Activated naive CD4-positive, alpha-beta T cell treated with anti-CD3 and anti-CD28 coated beads for 36 hours (primary cell): ENCODE measurements at places on chromosomes 2 and 18. TPM values are rescaled to one million over a fixed set of nuclear protein-coding genes. Genes with fewer than 3 reads are reported as not detected.
A peak's percentile ranks its signal among the peaks of the same experiment; 100 is the strongest.

The ATP6V1B1 gene
- total RNA-seq = not detected

The KLHL14 gene
- total RNA-seq = not detected

- DNase-seq = peak; percentile 63
Measured at GRCh38 chr2:204691911-204692510, 146.7 kb downstream of the PARD3B start.

DNA sequence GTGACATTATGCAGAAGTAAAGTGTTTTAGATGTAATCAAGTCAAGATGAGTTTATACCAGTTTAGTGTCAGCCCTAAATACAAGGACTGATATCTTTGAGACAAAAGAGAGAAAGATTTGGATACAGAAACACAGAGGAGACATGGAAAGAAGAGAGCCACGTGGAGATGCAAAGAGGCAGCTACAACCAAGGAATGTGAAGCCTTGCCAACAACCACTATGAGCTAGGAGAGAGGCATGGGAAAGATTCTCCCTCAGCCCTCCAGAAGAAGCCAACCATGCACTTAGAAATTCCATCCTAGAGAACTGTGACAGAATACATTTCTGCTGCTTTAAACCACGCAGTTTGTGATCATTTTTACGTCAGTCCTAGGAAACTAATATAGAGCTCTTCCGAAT lies 217.2 kb downstream of the DOK6 start:
- DNase-seq = no peak

DNA sequence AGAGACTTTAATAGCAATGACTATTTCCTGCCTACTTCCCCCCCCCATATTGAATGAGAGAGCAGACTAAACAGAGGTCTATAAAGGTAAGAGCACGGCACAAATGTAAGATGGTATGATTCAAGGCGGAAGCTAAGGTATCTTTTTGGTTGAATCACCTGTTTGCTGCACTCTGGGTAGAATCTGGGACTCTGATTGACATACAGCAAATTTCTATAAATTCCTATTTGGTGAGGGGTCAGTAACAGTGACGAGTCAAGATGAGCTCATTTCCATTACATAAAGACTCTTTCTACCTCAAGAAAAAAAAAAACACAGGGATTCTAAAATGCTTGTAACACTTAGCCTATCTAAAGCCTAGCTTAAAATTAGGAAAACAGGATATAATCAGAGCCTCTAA lies 297.3 kb downstream of the TNS1 start:
- no peak for DNase-seq

DNA sequence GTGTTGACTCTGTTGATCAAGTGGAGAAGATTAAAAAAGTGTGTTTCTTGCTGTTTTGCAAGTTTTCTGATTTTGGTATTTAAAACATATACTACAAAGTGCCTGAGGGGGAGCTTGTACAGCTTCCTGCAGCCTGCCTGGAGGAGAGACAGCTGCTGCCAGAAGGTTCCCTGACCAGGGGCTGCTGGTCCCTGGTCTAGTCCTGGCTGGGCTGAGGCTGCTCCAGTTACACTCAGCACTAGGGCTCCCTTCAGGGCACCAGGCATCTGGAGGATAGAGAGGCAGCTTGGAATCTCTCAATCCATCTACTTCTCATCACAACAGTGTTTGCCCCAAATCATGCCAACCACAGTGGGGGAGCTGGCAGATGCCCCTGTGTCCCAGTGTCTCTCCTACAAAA lies 4.8 kb downstream of the MC2R start:
- DNase-seq = no peak

- DNase-seq = no peak
Measured at GRCh38 chr18:23519734-23520133, 16.4 kb downstream of the RMC1 start.

GRCh38 chr2:176081837-176082524 lies 1.8 kb downstream of the EVX2 start:
- no peak for DNase-seq

GRCh38 chr18:28725876-28726275 lies 548.9 kb upstream of the CDH2 start:
- no peak for DNase-seq

DNA sequence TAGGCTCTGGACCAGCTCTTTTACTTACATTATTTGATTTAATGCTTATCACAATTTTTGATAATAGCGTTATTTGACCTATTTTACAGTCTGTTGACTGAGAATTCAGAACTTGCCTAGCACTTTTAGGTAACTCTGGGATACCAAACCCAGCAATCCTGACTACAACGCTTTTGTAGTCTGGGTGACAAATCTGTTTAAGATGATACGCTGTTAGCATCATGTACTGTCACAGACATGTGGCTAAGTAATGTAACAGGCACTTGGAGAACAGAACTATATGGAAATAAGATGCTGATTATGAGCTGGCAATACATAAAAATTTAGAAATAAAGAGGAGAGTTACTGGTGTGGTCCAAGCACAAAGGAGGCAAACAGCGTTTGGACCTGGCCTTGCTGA lies 130.6 kb downstream of the RBMS1 start:
- no peak for DNase-seq

GRCh38 chr2:54572262-54572635 lies 116.1 kb downstream of the SPTBN1 start:
- no peak for DNase-seq

GRCh38 chr18:57149531-57149930 lies 2.6 kb downstream of the BOD1L2 start:
- DNase-seq = no peak

DNA sequence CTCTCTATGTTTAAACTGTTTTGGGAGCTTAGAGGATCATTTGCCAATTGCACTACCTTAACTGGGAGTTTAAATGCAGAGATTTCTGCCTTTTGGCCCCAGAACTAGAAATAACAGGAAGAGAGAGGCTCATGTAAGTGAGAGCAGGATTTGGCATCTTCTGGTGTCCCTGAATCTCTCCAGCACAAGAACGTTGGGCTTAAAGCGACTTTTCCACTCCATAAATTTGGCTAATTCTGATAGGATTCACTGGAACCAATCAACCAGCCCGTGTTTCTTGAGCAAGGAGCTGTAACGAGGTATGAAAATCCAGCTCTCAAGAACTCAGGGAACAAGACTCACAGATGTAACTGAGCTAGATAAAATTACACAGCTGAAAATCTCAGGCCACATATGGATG lies 181.0 kb downstream of the C1D start:
- no peak for DNase-seq

GRCh38 chr2:80852808-80853139 lies 548.2 kb upstream of the LRRTM1 start:
- no peak for DNase-seq

DNA sequence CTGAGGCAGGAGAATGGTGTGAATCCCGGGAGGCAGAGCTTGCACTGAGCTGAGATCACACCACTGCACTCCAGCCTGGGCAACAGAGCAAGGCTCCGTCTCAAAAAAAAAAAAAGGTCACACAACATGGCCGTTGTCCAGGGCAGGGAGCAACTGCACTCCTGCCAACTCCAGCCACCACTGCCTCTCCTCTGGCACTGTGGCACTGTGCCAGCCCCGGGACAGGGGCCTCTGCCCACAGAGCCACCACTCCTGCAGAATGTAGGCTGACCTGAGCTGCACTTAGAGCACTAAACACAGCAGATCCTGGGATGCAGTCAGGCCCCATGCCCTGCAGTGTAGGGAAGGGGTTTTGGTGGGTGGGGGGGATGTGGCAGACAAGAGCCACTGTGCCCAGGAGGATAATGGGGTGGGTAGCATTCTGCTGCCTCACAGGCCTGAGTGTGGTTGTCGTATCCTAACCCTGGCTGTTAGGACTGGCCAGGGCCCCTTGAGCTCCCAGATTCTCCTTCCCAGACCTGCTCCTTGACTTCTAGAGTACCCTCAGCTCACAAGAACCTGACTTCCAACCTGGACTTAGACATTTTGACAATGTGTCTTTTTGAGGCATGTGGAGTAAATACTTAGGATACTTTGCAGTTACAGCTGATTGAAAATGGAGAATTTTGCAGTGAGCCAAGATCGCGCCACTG lies 69.4 kb upstream of the SH3RF3 start:
- no peak for DNase-seq
